Suprapubic skin (tissue), 4 donors: ENCODE measurements at places on chromosomes 4 and X.
A peak's percentile ranks its signal among the peaks of the same experiment; 100 is the strongest.

DNA sequence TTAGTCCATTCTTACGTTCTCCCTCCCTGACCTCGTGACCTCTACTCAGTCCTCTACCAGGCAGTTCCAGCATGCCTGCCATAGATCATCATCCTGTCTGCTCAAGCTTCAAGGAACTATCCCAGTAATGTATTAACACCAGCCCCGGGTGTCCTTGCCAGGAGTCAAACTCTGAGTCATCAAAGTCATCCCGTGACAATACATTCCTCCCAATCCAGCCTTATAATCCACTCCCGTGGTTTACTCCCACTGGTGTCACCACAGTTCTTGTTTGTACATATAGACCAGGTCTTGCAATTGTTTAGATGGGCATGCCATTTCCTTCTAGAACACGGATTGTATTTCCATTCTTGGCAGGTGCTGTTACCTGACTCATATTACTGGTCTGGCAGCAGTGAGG is 68.7 kb upstream of the TAB3 start:
- no peaks in the 10 kb centered on the region for H3K4me1 ChIP-seq
- H3K4me3 ChIP-seq, result no peak overlapping the region
- H3K27ac ChIP-seq, result no peak overlapping the region
- no peak for DNase-seq
- no peaks in the 10 kb centered on the region for H3K36me3 ChIP-seq

GRCh38 chr4:150988238-150988637 is 26.8 kb downstream of the LRBA start:
- no peaks in the 10 kb centered on the region for H3K4me1 ChIP-seq
- no peak overlapping the region for H3K27ac ChIP-seq
- H3K27me3 ChIP-seq, result no peaks in the 10 kb centered on the region
- no peak overlapping the region for H3K4me3 ChIP-seq
- no peaks in the 10 kb centered on the region for H3K36me3 ChIP-seq

- H3K4me1 ChIP-seq, result no peaks in the 10 kb centered on the region
- no peak for DNase-seq
- H3K4me3 ChIP-seq, result no peak overlapping the region
- H3K27me3 ChIP-seq, result no peaks in the 10 kb centered on the region
- no peak overlapping the region for H3K27ac ChIP-seq
Measured at GRCh38 chrX:125507119-125507518, 187.4 kb downstream of the TEX13C start.

- no peaks in the 10 kb centered on the region for H3K27me3 ChIP-seq
- no peaks in the 10 kb centered on the region for H3K36me3 ChIP-seq
- H3K27ac ChIP-seq, result no peak overlapping the region
- DNase-seq, result no peak
- H3K4me1 ChIP-seq, result no peaks in the 10 kb centered on the region
Measured at GRCh38 chr4:26525771-26526150, 35.5 kb upstream of the CCKAR start.

DNA sequence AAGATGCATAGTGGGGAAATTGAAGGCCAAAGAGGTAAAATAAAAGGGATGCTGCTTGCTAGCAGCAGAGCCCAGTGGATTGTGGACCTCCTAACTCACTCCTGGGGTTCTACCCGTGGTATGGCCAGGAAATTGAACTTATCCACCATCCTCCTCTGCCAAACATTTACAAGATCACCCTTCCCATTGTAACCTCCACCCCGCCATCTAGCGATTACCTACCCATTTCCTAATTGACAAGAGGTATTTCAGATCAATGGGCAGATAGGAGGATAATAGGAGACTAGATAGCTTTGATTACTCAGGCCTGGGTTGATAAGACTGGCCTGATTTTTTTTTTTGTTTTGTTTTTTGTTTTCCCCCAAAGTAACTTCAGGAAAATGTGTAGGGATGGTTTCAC is 67.8 kb downstream of the REPS2 start:
- no peaks in the 10 kb centered on the region for H3K27me3 ChIP-seq
- H3K27ac ChIP-seq, result no peak overlapping the region
- no peaks in the 10 kb centered on the region for H3K36me3 ChIP-seq
- H3K4me1 ChIP-seq, result no peaks in the 10 kb centered on the region

- DNase-seq, result no peak
- peaks cover 3% of the 10 kb centered on the region for H3K4me1 ChIP-seq
- H3K27ac ChIP-seq, result no peak overlapping the region
- no peaks in the 10 kb centered on the region for H3K27me3 ChIP-seq
Measured at GRCh38 chrX:16822723-16823122, 36.5 kb downstream of the TXLNG start.

GRCh38 chr4:66647476-66647875 is 897.8 kb downstream of the CENPC start:
- H3K4me1 ChIP-seq, result no peaks in the 10 kb centered on the region
- H3K27ac ChIP-seq, result no peak overlapping the region
- H3K36me3 ChIP-seq, result no peaks in the 10 kb centered on the region
- H3K27me3 ChIP-seq, result no peaks in the 10 kb centered on the region
- no peak for DNase-seq

- H3K27me3 ChIP-seq, result no peaks in the 10 kb centered on the region
- no peak for DNase-seq
- peaks cover 44% of the 10 kb centered on the region for H3K4me1 ChIP-seq
- peak overlapping the region; percentile 62 for H3K4me3 ChIP-seq
Measured at GRCh38 chr4:169621731-169622492, 1.5 kb downstream of the CLCN3 start.

GRCh38 chr4:189815404-189816192 is 125.1 kb upstream of the FRG1 start:
- no peaks in the 10 kb centered on the region for H3K27me3 ChIP-seq
- DNase-seq, result no peak
- no peak overlapping the region for H3K4me3 ChIP-seq
- H3K4me1 ChIP-seq, result peaks cover 4% of the 10 kb centered on the region

DNA sequence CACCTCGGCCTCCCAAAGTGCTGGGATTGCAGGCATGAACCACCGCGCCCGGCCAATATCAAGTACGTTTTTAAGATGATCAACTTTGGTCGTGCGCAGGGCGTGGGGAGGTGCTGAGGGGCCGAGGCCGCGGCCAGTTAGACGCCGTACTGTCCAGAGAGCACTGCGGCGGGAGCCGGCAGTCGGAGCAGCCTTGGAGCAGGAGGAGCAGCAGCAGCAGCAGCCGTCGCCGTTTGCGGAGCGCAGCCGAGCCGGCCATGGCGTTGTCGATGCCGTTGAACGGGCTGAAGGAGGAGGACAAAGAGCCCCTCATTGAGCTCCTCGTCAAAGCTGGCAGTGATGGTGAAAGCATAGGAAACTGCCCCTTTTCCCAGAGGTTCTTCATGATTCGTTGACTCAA is 8.5 kb upstream of the USP9X start:
- no peak for DNase-seq
- no peaks in the 10 kb centered on the region for H3K27me3 ChIP-seq
- no peak overlapping the region for H3K27ac ChIP-seq
- H3K36me3 ChIP-seq, result no peaks in the 10 kb centered on the region
- H3K4me1 ChIP-seq, result no peaks in the 10 kb centered on the region

DNA sequence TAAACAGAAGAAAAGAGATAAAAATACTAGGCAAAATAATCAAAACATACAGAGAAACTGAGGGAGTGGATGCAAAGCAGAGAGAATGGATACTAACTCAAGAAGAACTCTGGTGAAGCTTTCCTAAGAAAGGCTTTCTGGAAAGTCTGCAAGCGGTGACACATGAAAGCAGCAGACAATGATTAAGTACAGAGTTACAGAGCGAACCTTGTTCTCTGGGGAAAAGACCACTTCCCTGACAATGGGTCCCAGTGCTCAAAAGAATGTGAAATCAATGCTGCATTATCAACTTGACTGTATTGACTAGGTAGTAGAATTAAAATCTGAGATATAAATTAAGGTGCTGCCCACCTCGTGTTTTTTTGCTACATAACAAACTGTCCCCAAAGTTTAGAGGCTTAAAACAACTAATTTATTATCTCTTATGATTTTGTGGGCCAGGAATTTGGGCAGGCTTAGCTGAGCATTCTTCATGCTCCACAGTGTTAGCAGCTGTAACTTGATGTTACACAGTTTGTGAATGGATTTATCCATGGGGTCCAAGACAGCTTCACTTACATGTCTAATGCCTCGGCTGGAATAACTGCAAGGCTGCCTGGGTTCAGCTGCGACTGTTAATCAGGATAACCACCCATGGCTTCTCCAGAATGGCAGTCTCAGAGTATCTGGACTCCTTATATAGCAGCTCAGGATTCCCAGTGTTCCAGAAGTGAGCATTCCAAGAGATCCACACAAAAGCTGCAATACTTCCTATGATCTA is 106.9 kb upstream of the INPP4B start:
- H3K27me3 ChIP-seq, result no peaks in the 10 kb centered on the region
- H3K27ac ChIP-seq, result no peak overlapping the region
- no peak overlapping the region for H3K4me3 ChIP-seq
- no peaks in the 10 kb centered on the region for H3K36me3 ChIP-seq
- H3K4me1 ChIP-seq, result no peaks in the 10 kb centered on the region
- DNase-seq, result no peak

DNA sequence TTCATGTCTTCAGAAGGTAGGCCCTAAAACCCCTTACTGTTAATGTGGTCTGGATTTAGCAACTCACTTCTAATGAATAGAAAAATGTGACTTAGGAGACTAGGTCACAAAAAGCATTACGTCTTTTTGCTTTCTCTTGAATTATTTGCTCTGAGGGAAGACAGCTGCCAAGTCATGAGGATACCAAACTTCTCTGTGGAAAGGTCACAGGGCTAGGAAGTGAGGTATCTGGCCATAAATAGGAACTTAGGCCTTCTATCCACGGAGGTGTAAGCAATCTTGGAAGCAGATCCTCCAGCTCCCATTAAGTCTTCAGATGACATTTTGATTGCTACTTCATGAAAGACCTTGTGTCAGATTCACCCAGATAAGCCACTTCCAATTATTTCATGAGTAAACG is 120.6 kb downstream of the JADE1 start:
- H3K4me3 ChIP-seq, result no peak overlapping the region
- DNase-seq, result no peak
- no peak overlapping the region for H3K27ac ChIP-seq
- peaks cover 8% of the 10 kb centered on the region for H3K36me3 ChIP-seq

GRCh38 chrX:41382714-41383645 is 49.0 kb downstream of the DDX3X start:
- H3K4me3 ChIP-seq, result no peak overlapping the region
- H3K27me3 ChIP-seq, result no peaks in the 10 kb centered on the region
- H3K27ac ChIP-seq, result peak overlapping the region; percentile 24
- H3K4me1 ChIP-seq, result peaks cover 5% of the 10 kb centered on the region
- DNase-seq, result no peak

DNA sequence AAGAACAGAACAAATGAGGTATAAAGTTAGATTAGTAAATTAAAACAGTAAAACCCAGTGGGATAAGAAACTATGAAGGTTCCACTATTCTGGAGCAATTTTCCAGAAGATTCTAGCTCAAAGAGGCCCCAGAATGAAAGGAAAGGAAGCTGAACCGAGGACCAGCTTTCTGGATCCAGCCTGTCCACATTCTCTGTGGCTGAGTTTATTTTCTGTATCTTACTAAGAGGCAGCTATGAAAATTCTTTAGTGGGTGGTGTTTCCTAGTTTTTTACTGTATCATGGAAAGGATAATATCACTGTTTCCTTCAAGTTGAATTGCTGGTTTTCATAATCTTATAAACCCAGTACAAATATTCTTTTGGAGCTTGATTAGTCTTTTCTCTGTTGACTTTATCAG is 11.8 kb downstream of the DAPP1 start:
- H3K36me3 ChIP-seq, result no peaks in the 10 kb centered on the region
- no peak for DNase-seq
- H3K27ac ChIP-seq, result no peak overlapping the region

DNA sequence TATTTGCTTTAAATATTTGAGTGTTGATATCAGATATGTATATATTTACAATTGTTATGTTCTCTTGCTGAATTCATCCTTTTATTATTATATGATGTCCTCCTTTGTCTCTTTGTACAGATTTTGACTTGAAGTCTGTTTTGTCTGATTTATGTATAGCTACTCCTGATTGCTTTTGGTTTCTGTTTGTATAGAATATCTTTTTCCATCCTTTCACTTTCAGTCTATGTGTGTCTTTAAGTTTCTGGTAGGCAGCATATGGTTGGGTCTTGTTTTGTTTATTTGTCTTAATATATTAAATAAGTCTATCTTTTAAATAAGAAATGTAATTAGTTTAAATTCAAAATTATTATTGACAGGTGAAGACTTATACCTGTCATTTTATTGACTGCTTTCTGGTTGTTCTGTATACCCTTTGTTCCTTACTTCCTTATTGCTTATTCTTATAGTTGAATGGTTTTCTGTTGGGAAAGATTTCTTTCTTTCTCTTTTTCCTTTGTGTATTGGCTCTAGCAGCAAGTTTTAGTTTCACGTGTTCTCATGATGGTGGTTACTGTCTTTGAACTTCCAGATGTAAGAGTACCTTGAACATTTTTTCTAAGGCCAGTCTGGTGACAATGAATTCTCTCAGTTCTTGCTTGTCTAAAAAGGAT is 31.1 kb downstream of the RAB28 start:
- H3K4me1 ChIP-seq, result no peaks in the 10 kb centered on the region
- H3K27me3 ChIP-seq, result no peaks in the 10 kb centered on the region
- no peak for DNase-seq
- H3K27ac ChIP-seq, result no peak overlapping the region

GRCh38 chr4:98516042-98516440 is 142.4 kb downstream of the TSPAN5 start:
- no peak for DNase-seq
- no peaks in the 10 kb centered on the region for H3K36me3 ChIP-seq
- H3K27me3 ChIP-seq, result no peaks in the 10 kb centered on the region
- peaks cover 4% of the 10 kb centered on the region for H3K4me1 ChIP-seq

DNA sequence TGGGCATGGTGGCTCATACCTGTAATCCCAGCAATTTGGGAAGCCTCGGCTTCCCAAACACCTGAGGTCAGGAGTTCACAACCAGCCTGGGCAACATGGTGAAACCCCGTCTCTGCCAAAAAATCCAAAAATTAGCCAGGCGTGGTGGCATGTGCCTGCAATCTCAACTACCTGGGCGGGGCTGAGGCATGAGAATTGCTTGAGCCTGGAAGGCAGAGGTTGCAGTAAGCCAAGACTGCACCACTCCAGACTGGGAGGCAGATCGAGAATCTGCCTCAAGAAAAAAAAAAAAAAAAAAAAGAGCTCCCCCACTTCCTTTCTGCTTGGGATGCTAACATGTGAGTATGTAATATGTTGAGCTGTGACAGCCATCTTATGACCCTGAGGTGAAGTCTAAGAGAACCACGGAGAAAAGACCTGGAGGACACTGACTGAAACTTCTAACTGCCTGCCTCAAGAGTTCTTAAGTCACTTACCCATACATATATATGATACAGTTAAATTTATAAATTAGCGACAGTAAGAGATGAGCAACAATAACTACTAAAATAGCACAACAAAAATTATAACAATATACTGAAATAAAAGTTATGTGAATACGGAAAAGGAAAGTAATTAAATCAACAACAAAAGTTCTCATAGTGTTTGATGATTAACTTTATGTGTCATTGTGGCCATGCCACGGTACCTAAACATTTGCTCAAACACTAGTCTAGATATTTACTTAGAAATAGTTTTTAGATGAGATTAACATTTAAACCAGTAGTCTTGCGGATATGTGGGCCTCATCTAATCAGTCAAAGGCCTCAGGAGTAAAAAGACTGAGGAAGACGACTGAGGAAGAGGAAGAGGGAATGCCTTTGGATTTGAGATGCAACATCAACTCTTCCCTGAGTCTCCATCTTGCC is 178.3 kb downstream of the OPHN1 start:
- no peaks in the 10 kb centered on the region for H3K27me3 ChIP-seq
- peaks cover 4% of the 10 kb centered on the region for H3K4me1 ChIP-seq
- no peak for DNase-seq
- H3K27ac ChIP-seq, result no peak overlapping the region
- no peak overlapping the region for H3K4me3 ChIP-seq
